Heart right ventricle (tissue), 16 donors: ENCODE measurements at places on chromosomes 1 and 21.

- DNase-seq, result no peak
- H3K27ac ChIP-seq, result no peak overlapping the region
- H3K27me3 ChIP-seq, result no peaks in the 10 kb centered on the region
- H3K4me3 ChIP-seq, result no peak overlapping the region
- H3K4me1 ChIP-seq, result no peaks in the 10 kb centered on the region
- H3K36me3 ChIP-seq, result no peaks in the 10 kb centered on the region
These were observed 230.1 kb downstream of the ADGRL2 start for GRCh38 chr1:82030830-82031229.

DNA sequence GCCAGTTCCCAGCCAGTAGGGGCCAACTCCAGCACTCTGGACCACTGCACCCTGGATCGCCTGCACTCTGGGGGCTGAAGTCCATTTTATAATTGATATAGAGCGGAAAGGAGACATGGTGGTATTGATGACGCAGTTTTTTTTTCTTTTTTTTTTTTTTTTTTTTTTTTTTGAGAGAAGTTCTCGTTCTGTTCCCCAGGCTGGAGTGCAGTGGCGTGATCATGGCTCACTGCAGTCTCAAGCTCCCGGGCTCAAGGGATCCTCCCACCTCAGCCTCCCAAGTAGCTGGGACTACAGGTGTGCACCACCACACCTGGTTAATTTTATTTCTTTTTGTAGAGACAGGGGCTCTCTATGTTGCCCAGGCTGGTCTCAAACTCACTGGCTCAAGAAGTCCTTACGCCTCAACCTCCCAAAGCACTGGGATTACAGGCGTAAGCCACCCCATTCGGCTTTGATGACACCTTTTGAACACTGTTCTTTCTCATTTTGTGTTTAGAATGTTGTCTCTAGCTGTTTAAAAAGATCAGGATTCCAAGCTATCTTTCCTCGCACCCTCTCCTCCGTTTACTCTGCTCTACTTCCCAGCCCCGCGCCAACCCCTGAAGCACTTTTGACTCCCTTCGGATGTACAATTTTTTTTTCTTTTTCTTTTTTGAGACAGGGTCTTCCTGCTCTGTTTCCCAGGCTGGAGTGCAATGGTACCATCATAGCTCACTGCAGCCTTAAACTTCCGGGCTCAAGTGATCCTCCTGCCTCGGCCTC, 960 bp downstream of the MX2 start:
- peaks cover 32% of the 10 kb centered on the region for H3K4me1 ChIP-seq
- H3K27ac ChIP-seq, result peak overlapping the region; percentile 95
- H3K27me3 ChIP-seq, result no peaks in the 10 kb centered on the region
- DNase-seq, result no peak

- peaks cover 29% of the 10 kb centered on the region for H3K4me1 ChIP-seq
- H3K36me3 ChIP-seq, result no peaks in the 10 kb centered on the region
These were observed 14.4 kb downstream of the SPOCD1 start for GRCh38 chr1:31801458-31801857.

- H3K27me3 ChIP-seq, result no peaks in the 10 kb centered on the region
- peaks cover 31% of the 10 kb centered on the region for H3K36me3 ChIP-seq
- no peak for DNase-seq
- peaks cover 7% of the 10 kb centered on the region for H3K4me1 ChIP-seq
These were observed 41.3 kb upstream of the UBE2U start for GRCh38 chr1:64162151-64162550.

DNA sequence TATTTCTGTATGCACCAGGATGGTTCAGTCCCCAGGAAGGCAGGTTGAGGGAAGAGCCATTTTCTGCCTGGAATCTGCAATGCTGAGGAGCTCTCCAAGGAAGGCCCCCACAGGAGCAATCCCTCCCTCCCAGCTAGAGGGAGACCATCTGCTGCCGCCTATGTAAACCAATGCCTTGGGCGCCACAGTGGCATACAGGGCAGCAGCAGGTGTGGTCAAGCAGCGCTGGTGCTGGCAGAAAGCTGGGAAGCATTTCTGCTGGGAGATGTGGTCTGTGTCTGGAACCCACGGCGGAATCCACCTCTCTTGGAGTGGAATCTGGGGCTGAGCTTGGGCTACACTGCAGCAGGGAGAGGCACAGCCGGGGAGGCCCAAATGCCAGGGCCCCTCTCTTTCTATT, 283.3 kb downstream of the RRAGC start:
- no peak overlapping the region for H3K4me3 ChIP-seq
- no peaks in the 10 kb centered on the region for H3K36me3 ChIP-seq
- no peaks in the 10 kb centered on the region for H3K4me1 ChIP-seq
- no peak overlapping the region for H3K27ac ChIP-seq
- peaks cover 63% of the 10 kb centered on the region for H3K27me3 ChIP-seq

- H3K4me3 ChIP-seq, result no peak overlapping the region
- H3K4me1 ChIP-seq, result no peaks in the 10 kb centered on the region
- no peaks in the 10 kb centered on the region for H3K27me3 ChIP-seq
These were observed 254.7 kb downstream of the LRRIQ3 start for GRCh38 chr1:73943270-73943669.

- no peaks in the 10 kb centered on the region for H3K27me3 ChIP-seq
- no peak overlapping the region for H3K4me3 ChIP-seq
- peaks cover 3% of the 10 kb centered on the region for H3K4me1 ChIP-seq
- no peak for DNase-seq
- H3K27ac ChIP-seq, result no peak overlapping the region
These were observed 85.2 kb downstream of the TBX19 start for GRCh38 chr1:168365719-168366479.

DNA sequence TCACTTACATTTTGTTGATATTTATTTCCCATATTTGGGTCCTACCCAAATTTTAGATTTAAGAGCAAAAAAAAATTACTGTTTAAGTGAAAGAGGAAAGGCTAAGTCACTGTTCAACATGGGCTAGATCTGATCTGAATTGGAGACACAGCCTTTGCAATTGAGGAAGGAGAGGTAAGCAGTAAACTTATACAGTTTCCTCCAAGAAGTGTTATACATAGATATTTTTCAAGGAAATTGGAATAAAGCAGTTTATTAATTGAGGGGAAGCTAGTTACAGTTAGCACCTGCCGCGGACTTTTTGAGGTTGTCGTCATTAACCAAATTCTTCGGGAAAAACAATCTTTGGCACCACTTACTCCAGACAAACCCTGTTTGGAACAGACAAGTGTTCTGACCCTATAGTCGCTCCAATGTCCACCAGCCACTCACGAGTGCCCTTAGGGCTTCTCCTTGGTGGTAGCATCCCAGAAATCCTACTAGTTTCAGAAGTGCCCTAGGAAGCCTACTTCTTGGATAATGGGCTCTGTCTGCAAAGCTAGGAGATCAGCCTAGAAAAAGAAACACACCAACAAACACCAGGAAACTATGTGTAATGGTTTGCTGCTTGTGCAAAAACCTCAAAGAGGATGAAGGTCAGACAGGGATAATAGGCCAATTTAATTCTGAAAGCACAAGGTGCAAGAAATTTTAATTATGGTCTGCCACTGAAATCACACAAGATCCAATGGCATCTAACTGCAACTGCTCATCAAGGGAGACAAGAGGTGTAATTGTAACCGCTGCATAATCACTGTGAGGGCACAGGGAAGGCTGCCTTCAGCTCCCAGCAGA, 2.5 kb downstream of the WLS start:
- H3K36me3 ChIP-seq, result no peaks in the 10 kb centered on the region
- no peak overlapping the region for H3K4me3 ChIP-seq
- H3K4me1 ChIP-seq, result peaks cover 39% of the 10 kb centered on the region
- DNase-seq, result no peak
- H3K27ac ChIP-seq, result peak overlapping the region; percentile 87

DNA sequence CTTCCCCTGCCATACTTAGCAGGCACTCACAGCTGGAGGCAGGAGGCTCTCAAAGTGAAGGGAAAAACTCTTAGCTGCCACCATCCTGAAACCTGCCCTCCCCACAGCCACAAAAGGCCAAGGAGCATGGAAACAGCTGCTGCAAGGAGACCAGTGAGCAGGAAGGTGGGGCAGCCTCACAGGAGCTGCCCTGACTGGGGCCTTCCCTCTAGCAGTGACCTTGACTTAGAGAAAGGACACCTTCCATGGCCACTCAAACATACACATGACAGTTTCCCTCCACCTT, 126.3 kb downstream of the HIVEP3 start:
- no peak overlapping the region for H3K27ac ChIP-seq
- no peaks in the 10 kb centered on the region for H3K4me1 ChIP-seq
- no peak for DNase-seq
- H3K36me3 ChIP-seq, result no peaks in the 10 kb centered on the region
- no peak overlapping the region for H3K4me3 ChIP-seq

DNA sequence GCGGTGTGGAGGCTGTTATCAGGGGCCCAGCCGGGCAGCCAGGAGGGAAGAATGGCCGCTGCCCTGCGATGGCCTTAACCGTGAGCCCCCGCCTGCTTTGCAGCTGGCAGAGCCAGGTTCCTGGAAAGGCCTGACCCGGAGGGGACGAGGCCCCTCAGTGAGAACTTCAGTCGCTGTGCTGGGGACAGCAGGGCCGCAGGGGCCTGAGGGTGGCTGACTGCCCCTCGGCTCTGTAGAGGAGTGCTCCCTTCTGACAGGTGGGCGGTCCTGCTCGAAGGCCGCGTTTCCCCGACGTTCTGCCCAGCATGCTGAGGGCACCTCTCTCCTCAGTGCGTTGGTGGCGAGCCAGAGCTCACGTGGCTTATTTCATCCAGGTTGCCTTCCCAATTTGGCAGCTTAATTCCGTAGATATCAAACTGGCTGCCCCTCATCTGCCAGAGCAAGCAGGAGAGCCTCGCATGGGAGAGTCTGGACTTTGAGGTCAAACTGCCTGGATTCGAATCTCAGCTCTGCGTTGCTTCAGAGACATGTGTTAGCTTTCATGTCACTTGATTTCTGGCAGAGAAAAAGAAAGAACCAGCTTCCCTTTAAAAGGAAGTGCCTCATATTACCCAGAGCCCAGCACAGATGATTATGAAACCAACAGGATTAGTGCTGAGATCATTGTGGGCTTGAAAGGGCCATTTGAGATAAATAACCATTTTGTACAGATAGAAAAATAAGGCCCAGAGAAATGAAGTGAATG, 239.8 kb downstream of the SDCCAG8 start:
- H3K36me3 ChIP-seq, result no peaks in the 10 kb centered on the region
- no peak overlapping the region for H3K4me3 ChIP-seq
- H3K4me1 ChIP-seq, result peaks cover 24% of the 10 kb centered on the region
- no peaks in the 10 kb centered on the region for H3K27me3 ChIP-seq

DNA sequence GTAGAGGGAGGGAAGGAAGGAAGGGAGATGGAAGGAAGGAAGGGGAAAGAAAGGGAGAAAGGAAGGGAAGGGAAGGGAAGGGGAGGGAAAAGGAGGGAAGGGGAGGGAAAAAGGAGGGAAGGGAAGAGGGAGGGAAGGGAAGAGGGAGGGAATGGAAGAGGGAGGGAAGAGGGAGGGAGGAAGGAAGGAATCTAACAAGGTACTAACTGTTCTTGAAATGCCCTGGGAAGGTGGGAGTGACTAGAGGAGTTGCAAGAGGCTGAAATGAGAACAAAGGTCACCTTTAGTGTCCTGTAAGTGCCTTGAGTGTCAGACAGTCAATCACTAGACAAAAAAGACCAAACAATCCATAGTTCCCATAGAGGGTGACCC, 2.3 kb upstream of the ATP2B4 start:
- no peak overlapping the region for H3K4me3 ChIP-seq
- DNase-seq, result no peak
- no peak overlapping the region for H3K27ac ChIP-seq
- peaks cover 40% of the 10 kb centered on the region for H3K4me1 ChIP-seq

DNA sequence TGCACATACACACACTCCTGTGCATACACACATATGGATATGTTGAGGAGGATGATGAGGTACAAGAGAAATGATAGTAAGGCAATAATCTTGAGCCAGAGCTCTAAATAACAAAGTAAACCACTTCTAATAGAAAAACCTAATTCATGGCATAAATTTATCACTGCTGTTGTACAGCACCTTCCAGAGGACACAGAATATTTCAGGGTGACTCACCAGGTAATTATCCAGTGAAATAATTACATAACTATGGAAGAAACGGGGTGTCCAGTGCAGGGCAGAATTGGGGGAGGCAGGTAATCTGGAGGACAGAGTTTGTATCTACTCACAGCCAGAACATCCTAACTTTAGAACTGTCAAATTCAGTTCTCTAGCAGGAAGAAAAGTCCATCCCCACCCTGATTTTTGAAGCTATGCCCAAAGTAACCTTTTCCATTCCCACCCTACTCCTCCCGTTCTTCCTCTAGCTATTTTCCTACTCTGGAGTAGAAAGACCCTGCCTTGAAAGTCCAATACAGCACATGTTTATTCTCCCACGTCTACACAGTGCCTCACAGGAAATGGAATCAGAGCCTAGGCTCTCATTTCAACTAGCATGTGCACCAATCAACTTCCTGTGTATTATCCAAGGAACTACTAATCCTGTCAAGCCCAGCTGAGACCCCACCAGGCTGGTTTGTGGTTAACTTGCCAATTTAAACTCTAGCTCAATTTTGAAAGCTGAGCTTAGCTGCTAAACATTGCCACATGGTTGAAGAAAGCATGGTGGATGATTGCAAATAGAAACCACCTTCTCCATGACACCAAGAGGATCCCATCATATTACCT, 96.6 kb downstream of the PTPN14 start:
- DNase-seq, result no peak
- no peaks in the 10 kb centered on the region for H3K27me3 ChIP-seq
- H3K4me1 ChIP-seq, result peaks cover 22% of the 10 kb centered on the region
- H3K4me3 ChIP-seq, result no peak overlapping the region

DNA sequence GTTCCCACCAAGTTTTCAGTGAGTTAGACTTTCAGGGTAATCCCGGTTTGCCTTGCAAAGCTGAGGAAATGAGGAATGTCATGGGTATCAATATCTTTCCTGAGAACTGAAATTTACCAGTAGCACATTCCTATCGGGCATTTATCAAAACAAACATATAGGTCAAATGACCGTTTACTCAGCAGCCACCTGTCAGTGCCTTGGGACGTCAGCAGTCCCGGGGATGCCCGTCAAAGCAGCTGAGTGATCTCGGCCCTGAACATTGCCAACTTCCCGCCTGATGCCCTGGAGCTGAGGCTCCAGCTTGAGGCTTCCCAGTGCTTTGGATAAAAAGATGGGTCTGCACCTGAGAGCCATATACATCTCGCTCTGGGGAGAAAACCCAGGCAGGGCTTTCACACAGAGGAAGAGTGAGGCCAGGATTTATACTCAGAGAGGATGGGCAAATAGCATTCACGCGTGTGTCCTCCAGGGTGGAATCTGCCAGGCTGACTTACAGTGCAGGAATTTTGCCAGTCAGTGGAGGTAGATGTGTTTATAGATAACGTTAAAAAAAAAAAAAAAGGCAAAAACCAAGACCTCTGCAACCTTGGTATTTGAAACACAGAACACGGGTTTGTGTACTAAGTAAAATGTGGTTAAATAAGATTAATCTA, 435.7 kb upstream of the VAMP3 start:
- no peak for DNase-seq
- no peaks in the 10 kb centered on the region for H3K27me3 ChIP-seq
- no peaks in the 10 kb centered on the region for H3K36me3 ChIP-seq

GRCh38 chr1:14600405-14601112, 2.1 kb downstream of the KAZN start:
- DNase-seq, result no peak
- H3K36me3 ChIP-seq, result no peaks in the 10 kb centered on the region
- H3K27ac ChIP-seq, result no peak overlapping the region
- peaks cover 93% of the 10 kb centered on the region for H3K27me3 ChIP-seq
- H3K4me3 ChIP-seq, result no peak overlapping the region

GRCh38 chr1:42179275-42179674, 14.7 kb upstream of the GUCA2A start:
- no peak overlapping the region for H3K4me3 ChIP-seq
- H3K4me1 ChIP-seq, result peaks cover 14% of the 10 kb centered on the region
- DNase-seq, result no peak

- H3K36me3 ChIP-seq, result no peaks in the 10 kb centered on the region
- H3K27me3 ChIP-seq, result no peaks in the 10 kb centered on the region
- no peak overlapping the region for H3K4me3 ChIP-seq
- no peak for DNase-seq
These were observed 62.7 kb upstream of the IPO9 start for GRCh38 chr1:201766131-201766866.
